ENCODE measurements at places on chromosomes 12 and 14.

- no peak for DNase-seq
Observed at GRCh38 chr12:126982707-126983106, 1284.3 kb upstream of the TMEM132C start.

DNA sequence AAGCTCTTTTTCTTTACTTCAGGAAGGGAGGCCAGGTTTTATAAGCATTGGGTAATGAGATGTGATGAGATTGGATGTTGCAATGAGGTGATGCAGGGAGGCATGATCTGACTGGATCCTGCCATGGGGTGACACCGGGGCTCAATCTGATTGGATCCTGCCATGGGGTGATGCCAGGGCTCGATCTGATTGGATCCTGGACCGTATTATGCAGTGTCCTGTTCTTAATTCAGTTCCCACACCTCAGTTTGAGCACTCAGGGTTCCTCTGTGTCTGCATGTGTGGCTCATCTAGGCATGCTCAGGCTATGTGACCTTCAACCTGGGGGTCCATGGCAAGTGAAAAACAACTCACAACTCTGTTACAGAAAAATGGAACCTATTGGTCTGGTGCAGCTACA is 166.4 kb downstream of the SLC15A4 start:
- DNase-seq, result no peak

GRCh38 chr12:113899561-113900471 is 66.3 kb downstream of the RBM19 start:
- DNase-seq, result no peak

DNA sequence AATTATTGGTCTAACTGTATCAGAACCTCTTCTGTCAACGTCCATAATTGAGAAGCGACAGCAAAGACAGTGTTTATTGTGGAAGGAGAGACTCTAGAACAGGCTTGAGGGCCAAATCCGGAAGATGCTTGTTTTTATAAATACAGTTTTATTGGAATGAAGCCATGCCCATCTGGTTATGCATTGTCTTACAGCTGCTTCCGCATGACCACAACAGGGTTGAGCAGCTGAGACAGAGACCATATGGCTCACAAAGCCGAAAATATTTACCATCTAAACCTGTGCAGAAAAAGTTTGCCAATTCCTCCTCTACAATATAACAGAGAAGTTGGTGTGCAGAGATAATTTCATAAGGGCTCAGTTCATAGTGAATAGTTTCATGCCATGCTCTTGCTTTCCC is 24.5 kb downstream of the PRKAB1 start:
- no peak for DNase-seq

DNA sequence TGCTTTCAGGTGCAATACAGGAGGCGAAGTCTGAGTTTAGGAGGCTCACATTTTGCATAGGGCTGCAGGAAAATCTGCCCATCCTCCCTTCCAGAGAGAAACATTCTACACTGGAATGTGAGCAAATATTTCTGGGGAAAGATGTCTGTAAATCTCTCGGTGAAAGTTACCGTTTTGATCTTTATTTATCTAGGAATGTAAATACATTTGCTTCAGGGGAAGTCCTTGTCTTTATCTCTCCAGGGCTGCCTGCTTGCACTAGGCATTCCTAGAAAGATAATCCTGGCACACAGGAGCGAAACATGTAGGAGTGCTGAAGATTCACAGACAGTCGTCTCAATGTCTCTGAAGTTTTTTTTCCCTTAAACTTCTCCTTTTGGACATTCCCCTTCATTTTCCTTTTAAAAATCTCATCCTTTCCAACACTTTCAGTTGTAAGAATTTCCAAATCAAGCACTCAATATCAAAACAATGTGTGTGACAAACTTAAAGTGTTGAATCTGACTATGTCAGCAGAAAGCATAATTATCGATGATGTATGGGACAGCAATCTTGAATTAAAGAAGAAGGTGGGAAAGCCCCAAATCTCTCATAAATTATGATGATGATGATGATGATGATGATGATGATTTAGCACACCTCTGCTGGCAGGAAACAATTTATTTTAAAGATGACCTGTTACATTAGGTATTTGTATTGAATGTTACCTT is 113.4 kb upstream of the RESF1 start:
- DNase-seq, result no peak

DNA sequence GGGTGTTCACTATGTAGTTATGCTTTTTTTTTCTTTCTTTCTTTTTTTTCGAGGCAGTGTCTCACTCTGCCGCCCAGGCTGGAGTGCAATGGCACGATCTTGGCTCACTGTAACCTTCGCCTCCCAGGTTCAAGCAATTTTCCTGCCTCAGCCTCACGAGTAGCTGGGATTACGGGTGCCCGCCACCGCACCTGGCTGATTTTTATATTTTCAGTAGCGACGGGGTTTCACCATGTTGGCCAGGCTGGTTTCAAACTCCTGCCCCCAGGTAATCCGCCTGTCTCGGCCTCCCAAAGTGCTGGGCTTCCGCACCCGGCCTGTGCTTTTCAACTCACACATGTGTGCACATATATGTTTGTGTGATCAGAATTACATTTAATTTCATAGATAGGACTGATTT is 38.9 kb upstream of the AMN start:
- no peak for DNase-seq

GRCh38 chr14:77980475-77981321 is 180.8 kb downstream of the ADCK1 start:
- DNase-seq, result no peak

DNA sequence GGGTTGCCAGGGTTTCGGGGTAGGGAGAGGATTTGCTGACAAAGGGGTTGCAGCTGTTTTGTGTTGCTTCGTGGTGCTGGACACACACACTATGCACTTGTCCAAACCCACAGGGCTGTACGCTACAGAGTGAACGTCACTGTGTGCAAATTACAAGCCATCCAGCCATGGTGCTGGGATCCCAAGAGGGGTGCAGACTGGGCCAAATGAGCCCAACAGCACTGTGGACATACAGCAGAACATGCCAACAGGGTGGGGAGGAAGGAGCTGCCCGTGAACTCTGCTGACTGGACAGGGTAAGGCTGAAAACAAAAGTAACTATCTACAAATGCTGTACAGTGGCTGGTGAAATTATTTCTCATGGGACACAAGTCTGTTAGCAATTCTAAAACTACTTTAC is 25.2 kb downstream of the POLE start:
- no peak for DNase-seq
